ENCODE measurements at places on chromosomes 5 and 9. TPM values are rescaled to one million over a fixed set of nuclear protein-coding genes. Genes with fewer than 3 reads are reported as not detected.

DNA sequence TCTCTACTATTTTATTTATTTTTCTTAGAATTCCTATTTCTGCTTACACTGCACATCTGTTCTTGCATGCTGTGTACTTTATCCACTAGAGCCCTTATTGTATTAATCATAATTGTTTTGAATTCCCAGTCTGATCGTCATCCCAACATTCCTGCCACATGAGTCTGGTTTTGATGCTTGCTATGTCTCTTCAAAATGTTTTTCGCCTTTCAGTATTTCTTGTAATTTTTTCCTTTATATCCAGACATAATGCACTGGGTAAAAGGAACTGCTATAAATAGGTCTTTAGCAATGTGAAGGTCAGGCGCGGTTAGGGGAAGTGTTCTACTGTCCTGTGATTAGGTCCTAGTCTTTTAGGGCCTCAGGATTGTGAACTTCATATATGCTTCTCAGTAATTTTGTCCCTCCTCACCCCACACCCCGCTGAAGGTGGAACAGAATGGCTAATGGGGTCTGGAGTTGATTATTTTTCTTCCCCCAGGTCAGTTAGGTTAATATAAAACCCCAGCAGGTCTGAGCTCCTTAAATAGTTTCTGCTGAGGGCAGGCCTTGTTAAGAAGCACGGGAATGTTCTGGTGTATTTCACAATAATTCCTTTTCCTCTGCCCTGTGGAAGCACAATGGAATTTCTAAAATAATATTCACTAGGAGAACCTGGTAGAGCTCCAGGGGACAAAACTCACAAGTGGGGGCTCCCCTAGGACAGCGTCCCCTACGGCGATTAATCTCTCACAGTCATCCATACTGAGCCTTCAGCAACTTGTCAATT, 146.6 kb upstream of the TUT7 start:
- H3K4me1 ChIP-seq, result no peaks in the 10 kb centered on the region
- no peak overlapping the region for H3K27ac ChIP-seq
- no peaks in the 10 kb centered on the region for H3K27me3 ChIP-seq
- H3K36me3 ChIP-seq, result no peaks in the 10 kb centered on the region

DNA sequence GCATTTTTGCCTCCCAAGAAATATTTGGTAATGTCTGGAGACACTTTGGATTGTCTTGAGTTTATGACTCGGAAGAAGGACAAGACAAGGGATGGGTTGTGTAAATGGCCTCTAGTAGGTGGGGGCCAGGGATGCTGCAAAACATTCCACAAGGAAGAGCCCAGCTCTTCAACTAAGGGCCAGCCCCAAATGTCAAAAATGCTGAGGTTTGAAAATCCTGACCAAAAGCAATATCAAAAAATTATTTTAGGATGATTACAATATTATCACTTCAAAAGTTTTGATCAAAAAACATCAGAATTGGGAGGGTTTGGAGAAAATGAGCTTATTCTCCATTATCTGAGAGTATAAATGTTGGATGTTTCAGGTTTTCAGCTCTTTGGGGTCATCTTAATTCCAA, 248.9 kb upstream of the SLC24A2 start:
- H3K27me3 ChIP-seq, result no peaks in the 10 kb centered on the region
- no peaks in the 10 kb centered on the region for H3K36me3 ChIP-seq
- DNase-seq, result no peak
- no peak overlapping the region for H3K27ac ChIP-seq
- peaks cover 8% of the 10 kb centered on the region for H3K4me1 ChIP-seq

- no peak overlapping the region for H3K27ac ChIP-seq
- no peaks in the 10 kb centered on the region for H3K4me1 ChIP-seq
- no peaks in the 10 kb centered on the region for H3K36me3 ChIP-seq
- no peaks in the 10 kb centered on the region for H3K27me3 ChIP-seq
- no peak overlapping the region for H3K4me3 ChIP-seq
Measured at GRCh38 chr5:89584339-89584956, 701.5 kb upstream of the MEF2C start.

DNA sequence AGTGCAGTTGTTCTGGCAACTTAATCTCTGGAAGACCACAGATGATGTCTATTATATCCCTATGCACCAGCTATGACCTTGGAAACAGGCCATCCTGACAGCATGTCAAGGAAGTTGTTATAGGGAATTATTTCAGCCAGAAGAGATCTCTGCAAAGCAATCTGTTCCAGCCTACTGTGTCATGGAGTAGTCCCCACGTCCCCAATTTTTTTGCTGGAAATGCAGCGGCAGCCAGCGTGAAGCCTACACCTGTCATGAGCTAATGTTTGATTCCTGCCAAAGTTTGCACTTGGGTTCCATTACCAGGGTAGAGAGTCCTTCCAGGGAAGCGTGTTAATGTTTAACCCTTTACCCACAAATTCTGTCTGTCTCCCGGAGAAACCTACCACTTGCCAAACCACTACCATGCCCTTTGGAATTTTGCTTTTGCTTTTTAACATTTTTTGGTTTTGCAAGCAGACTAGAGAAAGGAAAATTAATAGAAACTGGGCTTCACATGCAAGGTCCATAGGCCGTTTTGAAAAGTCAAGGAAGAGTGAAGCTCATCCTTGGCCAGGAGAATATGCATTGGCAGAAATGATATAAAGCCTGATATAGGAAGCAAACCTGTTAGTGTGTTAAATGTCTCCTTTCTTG, 174.9 kb upstream of the SPRY4 start:
- H3K36me3 ChIP-seq, result no peaks in the 10 kb centered on the region
- no peaks in the 10 kb centered on the region for H3K4me1 ChIP-seq
- H3K27me3 ChIP-seq, result no peaks in the 10 kb centered on the region
- no peak overlapping the region for H3K27ac ChIP-seq

DNA sequence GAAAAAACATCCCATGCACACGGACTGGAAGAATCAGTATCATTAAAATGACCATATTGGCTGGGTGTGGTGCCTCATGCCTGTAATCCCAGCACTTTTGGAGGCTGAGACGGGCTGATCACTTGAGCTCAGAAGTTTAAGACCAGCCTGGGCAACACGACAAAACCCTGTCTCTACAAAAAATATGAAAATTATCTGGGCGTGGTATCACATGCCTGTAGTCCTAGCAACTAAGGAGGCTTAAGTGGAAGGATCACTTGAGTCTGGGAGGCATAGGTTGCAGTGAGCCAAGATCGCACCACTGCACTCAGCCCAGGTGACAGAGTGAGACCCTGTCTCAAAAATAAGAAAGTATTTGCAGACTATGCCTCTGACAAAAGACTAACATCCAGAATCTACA, 68.4 kb downstream of the TTC39B start:
- no peak for DNase-seq
- H3K27me3 ChIP-seq, result no peaks in the 10 kb centered on the region
- no peak overlapping the region for H3K4me3 ChIP-seq
- no peaks in the 10 kb centered on the region for H3K36me3 ChIP-seq

GRCh38 chr5:15926586-15926985, 253.0 kb downstream of the MARCHF11 start:
- H3K27ac ChIP-seq, result no peak overlapping the region
- H3K4me3 ChIP-seq, result no peak overlapping the region

- H3K27ac ChIP-seq, result no peak overlapping the region
- H3K36me3 ChIP-seq, result no peaks in the 10 kb centered on the region
- no peak for DNase-seq
Measured at GRCh38 chr5:3010301-3010952, 258.9 kb upstream of the IRX2 start.

GRCh38 chr9:91541734-91542133, 118.1 kb upstream of the NFIL3 start:
- no peak overlapping the region for H3K27ac ChIP-seq
- no peaks in the 10 kb centered on the region for H3K36me3 ChIP-seq
- DNase-seq, result no peak
- no peaks in the 10 kb centered on the region for H3K27me3 ChIP-seq
- no peak overlapping the region for H3K4me3 ChIP-seq

DNA sequence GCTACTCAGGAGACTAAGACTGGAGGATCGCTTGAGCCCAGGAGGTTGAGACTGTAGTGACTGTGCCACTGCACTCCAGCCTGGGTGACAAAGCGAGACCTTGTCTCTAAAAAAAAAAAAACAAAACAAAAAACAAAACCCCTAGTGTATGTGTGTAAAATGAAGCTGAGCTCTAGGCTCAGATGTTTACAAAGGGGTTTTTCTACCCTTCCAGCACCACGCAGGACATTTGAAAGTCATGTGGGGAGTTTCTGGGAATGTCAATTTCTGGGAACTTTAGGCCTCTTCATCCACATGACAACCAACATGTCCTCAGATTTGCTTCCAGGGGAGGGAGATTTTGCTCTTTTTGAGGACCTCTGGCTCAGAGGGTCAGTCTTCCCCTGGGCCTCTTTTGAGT, 42.4 kb upstream of the AIF1L start:
- DNase-seq, result no peak
- peaks cover 4% of the 10 kb centered on the region for H3K27me3 ChIP-seq
- H3K4me1 ChIP-seq, result no peaks in the 10 kb centered on the region
- H3K27ac ChIP-seq, result no peak overlapping the region
- H3K36me3 ChIP-seq, result no peaks in the 10 kb centered on the region

- H3K4me1 ChIP-seq, result no peaks in the 10 kb centered on the region
- no peak for DNase-seq
- no peaks in the 10 kb centered on the region for H3K27me3 ChIP-seq
- no peak overlapping the region for H3K4me3 ChIP-seq
Measured at GRCh38 chr5:123755653-123756317, 243.8 kb downstream of the CSNK1G3 start.

GRCh38 chr5:176608142-176608705, 1.7 kb downstream of the GPRIN1 start:
- no peak overlapping the region for H3K27ac ChIP-seq
- no peaks in the 10 kb centered on the region for H3K27me3 ChIP-seq
- DNase-seq, result no peak
- peaks cover 8% of the 10 kb centered on the region for H3K4me1 ChIP-seq
- no peaks in the 10 kb centered on the region for H3K36me3 ChIP-seq
- H3K4me3 ChIP-seq, result no peak overlapping the region

DNA sequence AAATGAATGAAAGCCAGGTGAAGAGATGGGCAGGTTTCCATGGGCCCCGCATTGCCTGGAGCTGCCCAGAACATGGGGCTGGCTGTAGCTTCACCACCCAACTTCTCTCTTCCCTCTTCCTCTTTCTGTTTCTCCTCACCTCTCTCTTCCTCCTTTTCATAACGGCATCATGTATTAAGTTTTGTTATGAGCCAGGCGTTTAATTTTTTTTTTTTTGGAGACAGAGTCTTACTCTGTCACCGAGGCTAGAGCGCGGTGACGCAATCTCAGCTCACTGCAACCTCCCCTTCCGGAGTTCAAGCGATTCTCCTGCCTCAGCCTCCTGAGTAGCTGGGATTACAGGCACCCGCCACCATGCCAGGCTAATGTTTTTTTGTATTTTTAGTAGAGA, 13.0 kb upstream of the SPINK4 start:
- H3K36me3 ChIP-seq, result no peaks in the 10 kb centered on the region
- no peaks in the 10 kb centered on the region for H3K27me3 ChIP-seq
- H3K27ac ChIP-seq, result no peak overlapping the region
- no peak for DNase-seq

Gene LCN2
- total RNA-seq, result not detected

Gene PCBD2
- total RNA-seq, result 13.1 TPM

Gene DDX4
- total RNA-seq, result not detected

Gene RRAGA
- total RNA-seq, result 57.4 TPM

Gene CTXN3
- total RNA-seq, result not detected

Gene CDX1
- total RNA-seq, result not detected

Gene GABRA1
- total RNA-seq, result not detected

Gene DMRT1
- total RNA-seq, result not detected

Gene MPDZ
- total RNA-seq, result not detected

Gene CLIC3
- 3.7 TPM for total RNA-seq

Gene BSPRY
- not detected for total RNA-seq

Gene BAAT
- 0.15 TPM for total RNA-seq

Gene INSL4
- not detected for total RNA-seq

Gene ARHGEF28
- not detected for total RNA-seq

Gene S1PR3
- not detected for total RNA-seq

All from CD4-positive, alpha-beta memory T cell (primary cell).